ENCODE measurements at places on chromosomes 1 and 21.

GRCh38 chr21:24339406-24339805 is 1267.9 kb downstream of the MRPL39 start:
- no peak for DNase-seq

GRCh38 chr1:241276391-241276790 is 80.6 kb downstream of the RGS7 start:
- DNase-seq, result no peak

- no peak for DNase-seq
Observed at GRCh38 chr1:238061967-238062613, 171.4 kb upstream of the ZP4 start.

DNA sequence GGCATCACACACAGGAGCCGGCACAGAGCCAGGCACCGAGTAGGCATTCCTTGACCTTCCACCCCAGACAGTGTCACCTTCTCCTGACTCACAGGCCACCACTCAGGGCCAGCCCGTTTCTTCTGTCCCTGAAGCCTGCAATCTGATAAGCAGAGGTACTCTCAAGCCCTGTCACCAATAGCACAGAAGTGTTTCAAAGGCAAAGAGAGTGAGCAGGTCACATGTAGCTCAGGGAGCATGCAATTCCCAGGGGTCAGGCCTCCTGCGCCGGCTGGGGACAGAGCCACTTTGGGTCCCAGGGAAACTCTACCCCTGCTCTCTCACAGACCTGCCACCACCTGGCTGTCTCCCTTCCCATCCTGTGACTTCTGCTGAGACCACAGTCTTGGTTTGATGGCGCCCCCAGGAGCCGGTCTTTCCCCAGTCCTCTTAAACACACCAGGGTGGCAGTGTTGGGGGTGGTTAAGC is 13.2 kb downstream of the CAPN9 start:
- no peak for DNase-seq

- no peak for DNase-seq
Observed at GRCh38 chr21:42117967-42118780, 47.1 kb downstream of the UMODL1 start.

- DNase-seq, result no peak
Observed at GRCh38 chr1:186413319-186413718, 37.7 kb downstream of the ODR4 start.

- DNase-seq, result peak; percentile 26
Observed at GRCh38 chr21:46052703-46053651, 44.9 kb upstream of the COL6A2 start.

Measured in stimulated activated CD4-positive, alpha-beta T cell treated with anti-CD3 and anti-CD28 coated beads, Interleukin-12 subunit alpha, Interleukin-12 subunit beta, amount 100 ng/mL, for 4 hours (primary cell).